ENCODE measurements at places on chromosomes 13 and 19. TPM values are rescaled to one million over a fixed set of nuclear protein-coding genes. Genes with fewer than 3 reads are reported as not detected.

DNA sequence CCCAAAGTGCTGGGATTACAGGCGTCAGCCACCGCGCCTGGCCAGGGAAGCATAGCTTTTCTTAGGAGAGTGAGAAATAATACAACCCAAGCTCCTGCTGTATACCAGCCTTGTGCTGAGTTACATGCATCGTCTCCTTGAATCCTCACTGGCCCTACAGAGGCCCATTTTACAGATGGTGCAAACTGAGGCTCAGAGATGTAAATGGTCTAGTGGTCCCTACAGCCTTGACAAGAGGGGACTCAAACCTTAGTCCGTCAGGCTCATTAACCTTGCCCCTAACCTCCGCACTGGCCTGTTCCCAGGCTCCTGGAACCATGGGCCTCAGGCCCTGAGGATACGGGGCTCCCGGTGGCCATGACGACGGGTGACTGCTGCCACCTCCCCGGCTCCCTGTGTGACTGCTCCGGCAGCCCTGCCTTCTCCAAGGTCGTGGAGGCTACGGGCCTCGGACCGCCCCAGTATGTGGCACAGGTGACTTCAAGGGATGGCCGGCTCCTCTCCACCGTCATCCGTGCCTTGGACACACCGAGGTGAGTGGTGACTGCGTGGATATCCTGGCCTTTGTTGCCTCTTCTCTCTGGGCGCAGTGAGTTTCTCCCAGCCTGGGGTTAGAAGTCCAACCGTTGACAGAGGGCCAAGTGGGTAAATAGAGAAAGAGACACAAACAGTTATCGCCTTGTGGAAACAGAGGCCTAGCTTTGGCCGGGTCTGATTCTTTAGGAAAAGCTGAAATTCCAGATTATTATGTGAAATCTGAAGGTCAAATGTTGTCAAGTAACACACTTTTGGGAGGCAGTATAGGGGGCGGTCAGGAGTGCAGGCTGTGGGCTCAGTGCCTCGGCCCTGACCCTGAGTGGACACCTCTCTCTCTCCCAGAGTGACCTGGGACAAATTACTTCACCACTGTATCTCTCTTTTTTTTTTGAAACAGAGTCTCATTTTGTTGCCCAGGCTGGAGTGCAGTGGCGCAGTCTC, 8.7 kb downstream of the MARCHF2 start:
- DNase-seq: no peak
- no peak overlapping the region for H3K27ac ChIP-seq
- H3K36me3 ChIP-seq: no peaks in the 10 kb centered on the region
- no peaks in the 10 kb centered on the region for H3K27me3 ChIP-seq
- H3K4me1 ChIP-seq: no peaks in the 10 kb centered on the region
- no peak overlapping the region for H3K4me3 ChIP-seq

DNA sequence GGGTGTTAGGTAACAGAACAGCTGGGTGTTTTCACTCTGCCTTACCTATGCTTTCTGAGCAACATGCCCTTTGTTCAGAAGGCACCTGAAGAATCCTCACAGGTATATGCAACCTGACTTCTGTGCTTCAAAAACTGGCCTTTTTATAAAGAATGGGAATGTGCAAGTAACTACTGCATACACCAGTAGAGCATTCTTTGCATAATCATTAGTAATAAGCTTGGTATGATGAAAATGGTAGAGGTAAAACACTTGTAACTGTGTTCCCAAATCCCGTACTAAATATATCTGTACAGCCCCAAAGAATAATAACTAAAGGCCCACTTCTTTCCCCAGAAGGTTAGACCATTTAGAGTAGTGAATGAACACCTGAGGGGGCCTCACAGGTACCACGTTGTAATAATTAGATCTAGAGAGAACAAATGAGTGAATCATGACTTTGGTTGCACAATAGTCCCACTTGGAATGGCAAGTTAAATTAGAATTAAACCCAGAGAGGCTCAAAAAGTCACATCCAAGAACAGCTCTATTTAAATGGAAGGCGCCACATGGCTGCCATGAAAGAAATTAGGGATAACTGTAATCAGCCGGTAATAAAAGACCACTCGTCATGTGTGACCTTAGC, 413.9 kb downstream of the KLF12 start:
- H3K4me3 ChIP-seq: no peak overlapping the region
- DNase-seq: no peak
- no peak overlapping the region for H3K27ac ChIP-seq
- no peaks in the 10 kb centered on the region for H3K4me1 ChIP-seq

DNA sequence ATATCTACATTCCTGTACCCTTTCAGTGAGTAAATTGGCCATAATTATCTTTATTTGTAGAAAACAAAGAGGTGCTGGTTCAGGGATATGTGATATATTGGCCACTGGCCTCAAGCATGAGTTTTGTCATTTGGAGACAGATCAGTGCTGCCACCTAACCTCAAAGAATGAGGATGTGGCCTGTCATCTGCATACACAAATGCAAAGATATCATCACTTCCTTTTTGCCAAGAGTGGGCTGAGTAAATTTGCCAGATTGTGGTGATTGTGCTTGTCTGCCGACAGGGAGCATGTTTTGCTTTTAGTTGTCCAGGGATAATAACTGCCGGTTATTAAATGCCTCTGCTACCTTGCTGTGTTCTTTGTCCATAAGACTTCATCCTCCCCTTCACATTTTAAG, 44.2 kb downstream of the WASF3 start:
- DNase-seq: no peak
- no peaks in the 10 kb centered on the region for H3K36me3 ChIP-seq
- no peak overlapping the region for H3K27ac ChIP-seq
- H3K27me3 ChIP-seq: no peaks in the 10 kb centered on the region
- no peaks in the 10 kb centered on the region for H3K4me1 ChIP-seq

- H3K27me3 ChIP-seq: no peaks in the 10 kb centered on the region
- no peak overlapping the region for H3K4me3 ChIP-seq
- peaks cover 57% of the 10 kb centered on the region for H3K36me3 ChIP-seq
- DNase-seq: peak; percentile 46
- peaks cover 16% of the 10 kb centered on the region for H3K4me1 ChIP-seq
- peak overlapping the region; percentile 32 for H3K27ac ChIP-seq
Measured at GRCh38 chr19:3982701-3983541, 2.3 kb downstream of the EEF2 start.

Gene ICAM5
- 4.8 TPM for total RNA-seq

DNA sequence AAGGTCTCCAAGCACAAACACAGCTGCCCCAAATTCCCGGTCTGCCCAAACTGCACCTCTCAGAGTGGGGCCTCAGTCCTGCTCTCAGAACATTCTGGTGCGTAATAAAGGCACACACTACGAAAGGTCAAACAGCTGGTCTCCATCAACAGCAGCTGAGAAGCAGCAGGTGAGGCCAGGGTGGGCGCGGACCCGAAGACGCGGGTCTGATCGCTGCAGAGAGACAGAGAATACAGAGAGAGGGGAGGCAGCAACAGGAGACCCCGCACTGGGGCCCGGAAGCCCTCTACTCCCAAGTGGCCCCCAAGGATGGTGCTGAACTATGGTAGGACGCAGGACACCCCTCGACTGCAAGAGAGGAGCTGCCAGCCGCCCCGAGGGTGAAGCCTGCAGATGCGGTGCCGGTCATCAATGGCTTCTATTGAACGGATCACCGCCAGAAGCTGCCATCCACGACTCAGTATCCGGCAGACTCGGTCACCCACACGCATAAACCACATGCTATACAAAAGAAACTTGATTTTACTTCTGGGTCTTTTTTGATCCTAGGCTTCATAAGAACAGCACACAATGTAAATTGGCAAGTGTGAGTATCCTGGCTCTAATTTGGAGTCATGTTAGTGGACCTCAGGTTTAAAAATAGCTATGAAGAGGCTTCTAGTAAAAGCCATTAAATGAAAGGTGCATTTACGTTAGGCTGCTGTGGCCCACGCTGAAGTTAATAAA, 33.4 kb downstream of the STK24 start:
- H3K36me3 ChIP-seq: no peaks in the 10 kb centered on the region
- no peak overlapping the region for H3K27ac ChIP-seq
- DNase-seq: no peak
- peaks cover 12% of the 10 kb centered on the region for H3K4me1 ChIP-seq
- no peaks in the 10 kb centered on the region for H3K27me3 ChIP-seq
- H3K4me3 ChIP-seq: no peak overlapping the region

- no peaks in the 10 kb centered on the region for H3K36me3 ChIP-seq
- no peak overlapping the region for H3K27ac ChIP-seq
Measured at GRCh38 chr19:46068345-46069258, 27.8 kb upstream of the IGFL4 start.

DNA sequence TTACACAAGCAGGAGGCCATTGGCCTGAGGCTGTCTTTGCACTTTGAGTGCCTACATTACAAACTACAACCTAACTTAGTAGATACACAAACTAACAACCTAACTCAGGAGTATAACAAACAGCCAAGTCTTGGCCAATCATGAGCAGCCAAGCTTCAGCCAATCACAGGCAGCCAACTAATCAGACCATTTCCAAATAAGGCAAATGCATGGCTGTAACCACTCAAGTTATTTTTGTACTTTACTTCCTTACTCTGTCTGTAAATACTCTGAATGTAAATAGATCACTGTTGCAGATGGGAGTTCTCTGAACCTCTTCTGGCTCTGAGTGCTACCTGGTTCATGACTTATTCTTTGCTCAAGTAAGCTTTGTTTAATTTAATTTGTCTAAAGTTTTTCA, 748.1 kb upstream of the SGCG start:
- no peak for DNase-seq
- no peaks in the 10 kb centered on the region for H3K27me3 ChIP-seq
- H3K36me3 ChIP-seq: no peaks in the 10 kb centered on the region
- no peaks in the 10 kb centered on the region for H3K4me1 ChIP-seq
- no peak overlapping the region for H3K27ac ChIP-seq
- no peak overlapping the region for H3K4me3 ChIP-seq

Gene GIPR
- total RNA-seq: 1.3 TPM

Gene ZNF606
- total RNA-seq: 19.3 TPM

Gene IGFL2
- not detected for total RNA-seq
